Stimulated activated CD8-positive, alpha-beta memory T cell treated with anti-CD3 and anti-CD28 coated beads, Interleukin-15, amount 100 ng/mL, for 24 hours (primary cell): ENCODE measurements at places on chromosomes 2 and 18.

DNA sequence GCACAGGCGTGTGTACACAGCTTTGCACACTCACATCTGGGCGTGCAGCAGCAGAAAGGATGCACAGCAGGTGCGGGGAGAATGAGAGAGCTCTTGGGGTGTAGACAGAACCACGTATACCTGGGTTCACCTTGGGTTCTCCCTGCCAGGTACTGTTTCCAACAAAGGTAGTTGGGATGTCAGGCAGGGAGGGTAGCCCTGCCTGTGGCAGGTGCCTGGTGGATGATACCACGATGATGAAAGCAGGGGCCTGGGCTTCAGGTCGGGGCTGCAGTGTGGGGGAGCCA lies 6.5 kb upstream of the ARID5A start:
- DNase-seq, result no peak

DNA sequence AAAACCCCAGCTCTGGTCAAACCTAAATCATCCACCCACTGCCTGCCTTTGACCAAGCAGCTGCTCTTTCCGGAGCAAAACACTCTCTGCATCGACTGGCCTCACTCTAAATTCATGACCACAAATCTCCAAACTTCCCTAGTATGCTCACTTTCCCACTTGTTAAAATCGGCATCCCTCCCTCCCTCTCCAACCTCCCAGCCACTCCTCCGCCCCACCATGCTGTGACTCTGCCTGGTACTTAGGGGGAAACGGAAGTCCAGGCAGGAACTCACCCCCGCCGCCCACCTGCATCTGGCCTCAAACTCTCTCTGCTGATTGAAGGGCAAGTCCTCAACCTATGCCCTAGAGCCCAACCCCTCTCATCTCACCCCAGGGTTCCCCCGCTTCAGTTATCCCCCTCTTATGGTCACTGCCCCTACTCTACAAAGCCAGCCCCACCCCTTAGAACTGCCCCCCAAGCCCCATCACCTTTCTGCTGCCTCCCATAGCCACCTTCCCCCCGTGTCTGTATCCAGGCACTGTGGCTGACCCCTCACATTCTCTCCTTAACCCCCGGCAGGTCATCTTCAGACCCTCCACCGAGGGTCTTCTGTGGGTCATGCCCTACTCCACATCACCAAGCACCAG lies 3.8 kb upstream of the ADRA2B start:
- no peak for DNase-seq

DNA sequence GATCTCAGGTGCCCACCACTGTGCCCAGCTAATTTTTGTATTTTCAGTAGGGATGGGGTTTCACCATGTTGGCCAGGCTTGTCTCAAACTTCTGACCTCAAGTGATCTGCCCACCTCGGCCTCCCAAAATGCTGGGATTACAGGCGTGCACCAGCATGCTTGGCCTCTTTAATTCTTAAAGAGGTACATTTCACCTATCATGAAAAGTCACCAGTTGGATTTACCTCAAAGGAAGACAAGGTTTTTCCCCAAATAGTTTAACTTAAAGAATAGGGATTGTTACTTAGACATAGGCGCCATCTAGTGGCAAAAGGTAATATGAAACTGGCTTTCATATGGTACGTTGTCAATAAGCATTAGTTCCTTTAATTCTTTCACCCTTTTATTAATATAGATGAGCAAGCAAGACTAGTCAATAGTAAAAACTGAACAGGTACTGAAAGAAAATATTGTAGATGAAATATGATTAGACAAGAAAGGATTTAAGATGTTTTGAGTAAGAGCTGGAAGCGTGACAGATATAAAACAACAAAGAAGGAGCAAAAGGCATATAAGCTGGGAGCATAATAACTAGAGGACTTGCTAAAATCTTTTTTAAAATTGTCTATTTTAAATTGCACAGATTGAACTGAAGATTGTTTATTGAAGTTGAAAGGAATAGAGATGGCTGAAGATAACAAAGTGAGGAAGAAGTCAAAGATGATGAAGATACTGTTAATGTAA lies 35.0 kb upstream of the PSMD14 start:
- DNase-seq, result no peak

- DNase-seq, result no peak
Measured at GRCh38 chr2:36885605-36886004, 80.7 kb downstream of the STRN start.

DNA sequence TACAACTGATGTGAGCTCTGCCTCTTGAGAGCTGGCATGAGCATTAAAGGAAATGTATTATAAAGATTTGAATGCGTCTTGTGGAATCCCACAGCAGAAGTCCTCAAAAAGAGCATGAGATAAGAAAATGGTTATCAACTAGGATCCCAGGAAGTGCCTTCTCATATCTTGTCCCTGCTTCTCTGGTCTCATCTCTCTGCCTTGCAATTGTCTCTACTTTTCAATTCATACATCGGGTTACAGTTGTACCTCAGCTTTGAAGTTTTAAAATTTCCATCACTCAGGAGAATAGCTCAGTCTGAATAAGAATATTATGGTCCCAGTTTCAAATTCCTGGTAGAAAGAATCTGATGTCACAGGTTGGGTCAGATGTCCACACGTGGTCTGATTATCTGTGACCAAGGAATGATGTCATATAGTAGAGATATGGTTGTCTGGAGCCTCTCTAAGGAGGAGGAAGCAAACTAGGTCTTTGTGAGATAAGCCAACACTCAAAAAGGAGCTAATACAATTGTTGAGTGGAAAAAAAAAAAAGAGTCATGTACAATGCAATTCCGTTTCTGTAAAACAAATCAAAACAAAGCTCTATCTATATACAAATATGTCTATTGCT lies 21.7 kb upstream of the CCDC88A start:
- no peak for DNase-seq

GRCh38 chr2:233271693-233272092 lies 20.2 kb downstream of the ATG16L1 start:
- no peak for DNase-seq

GRCh38 chr2:234326694-234327093 lies 170.2 kb downstream of the ARL4C start:
- no peak for DNase-seq

GRCh38 chr2:132422736-132423135 lies 6.1 kb downstream of the GPR39 start:
- no peak for DNase-seq

- DNase-seq, result no peak
Measured at GRCh38 chr18:58337686-58338085, 291.2 kb downstream of the ALPK2 start.

DNA sequence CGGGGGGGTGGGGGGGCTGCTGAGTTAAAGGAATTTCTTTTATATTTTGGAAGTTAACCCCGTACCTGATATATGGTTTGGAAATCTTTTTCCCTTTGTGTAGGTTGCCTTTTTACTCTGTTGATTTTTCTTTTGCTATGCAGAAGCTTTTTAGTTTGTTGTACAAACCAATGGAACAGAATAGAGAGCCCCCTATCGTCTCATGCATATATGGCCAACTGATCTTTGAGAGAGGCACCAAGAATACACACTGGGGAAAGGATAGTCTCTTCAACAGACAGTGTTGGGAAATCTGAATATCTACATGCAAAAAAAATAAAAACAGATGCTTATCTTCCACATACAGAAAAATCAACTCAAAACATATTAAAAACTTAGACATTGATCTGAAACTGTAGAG lies 647.8 kb upstream of the KLHL29 start:
- DNase-seq, result no peak

DNA sequence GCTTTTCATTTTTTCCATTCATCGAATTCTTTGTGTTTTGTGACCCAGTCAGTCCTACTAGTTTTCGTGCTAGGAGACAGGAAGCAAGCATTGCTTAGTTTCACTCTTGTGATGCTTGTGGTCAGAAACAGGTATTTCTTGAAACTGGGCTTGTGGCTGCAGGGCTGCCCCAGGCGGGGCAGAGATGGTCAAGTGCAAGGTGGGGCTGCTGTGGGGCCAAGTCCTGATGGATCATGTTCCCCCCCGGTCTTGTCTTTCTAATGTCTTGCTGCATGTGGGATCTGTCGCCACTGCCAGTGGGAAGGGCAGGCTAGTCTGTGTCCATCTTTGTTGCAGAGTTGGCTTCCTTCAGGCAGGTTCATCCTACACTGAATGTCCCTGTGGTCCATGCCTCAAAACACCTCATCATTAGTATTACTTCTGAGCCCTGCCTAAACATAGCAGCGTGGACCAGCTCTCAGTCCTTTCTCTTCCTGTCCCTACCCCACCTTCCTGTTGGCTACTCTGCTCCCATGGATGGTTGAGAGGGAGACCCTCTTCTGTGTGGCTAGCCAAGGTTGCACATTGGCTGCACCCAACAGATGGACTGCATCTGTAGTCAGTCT lies 38.7 kb downstream of the INPP4A start:
- DNase-seq, result no peak

GRCh38 chr2:111688482-111688881 lies 195.5 kb downstream of the ANAPC1 start:
- no peak for DNase-seq
